Bronchial epithelial cell (primary cell): ENCODE measurements at places on chromosomes 12 and 14. TPM values are rescaled to one million over a fixed set of nuclear protein-coding genes. Genes with fewer than 3 reads are reported as not detected.

The ESR2 gene
- under 0.01 and 0.13 TPM in 2 replicates for total RNA-seq

The TMEM121 gene
- total RNA-seq = 0.51 and 0.53 TPM in 2 replicates

The ARG2 gene
- 113 and 123 TPM in 2 replicates for total RNA-seq

The KCNK13 gene
- total RNA-seq = not detected in 2 replicates

The KRT5 gene
- 6,770 and 10,597 TPM in 2 replicates for total RNA-seq

The C12orf57 gene
- total RNA-seq = 92.2 and 161 TPM in 2 replicates

The CCDC85C gene
- total RNA-seq = 24.8 and 26.6 TPM in 2 replicates

The TROAP gene
- 2.6 and 5.2 TPM in 2 replicates for total RNA-seq

The PLEKHG3 gene
- total RNA-seq = 32.4 and 35.8 TPM in 2 replicates

The YY1 gene
- total RNA-seq = 44.8 and 50.5 TPM in 2 replicates

The DIP2B gene
- total RNA-seq = 21.1 and 25.5 TPM in 2 replicates

The GALNT9 gene
- total RNA-seq = not detected in 2 replicates

The DGLUCY gene
- 7.0 and 8.4 TPM in 2 replicates for total RNA-seq

The RTN1 gene
- total RNA-seq = not detected in 2 replicates

The C2CD5 gene
- total RNA-seq = 6.6 and 9.7 TPM in 2 replicates

The MYF6 gene
- not detected in 2 replicates for total RNA-seq

The CCDC198 gene
- total RNA-seq = not detected in 2 replicates

The PCNX1 gene
- 24.5 and 34.4 TPM in 2 replicates for total RNA-seq

The REC8 gene
- total RNA-seq = 0.26 and 1.1 TPM in 2 replicates

The TTC9 gene
- total RNA-seq = 5.3 and 9.7 TPM in 2 replicates

The PPP4R4 gene
- 14.0 and 23.8 TPM in 2 replicates for total RNA-seq

The SERPINA1 gene
- 0.26 and 0.51 TPM in 2 replicates for total RNA-seq

The CAPS2 gene
- total RNA-seq = 1.1 and 7.0 TPM in 2 replicates

The ADAM21 gene
- under 0.01 and 0.13 TPM in 2 replicates for total RNA-seq

The AGAP2 gene
- total RNA-seq = under 0.01 TPM in 2 replicates

The FAIM2 gene
- 0.53 TPM in 1 of 2 replicates, not detected in the other for total RNA-seq

The GDF11 gene
- total RNA-seq = 0.13 and 0.26 TPM in 2 replicates

The VSIG10 gene
- 20.0 and 23.0 TPM in 2 replicates for total RNA-seq

The CCDC184 gene
- not detected in 2 replicates for total RNA-seq

The DNAH10 gene
- under 0.01 and 0.13 TPM in 2 replicates for total RNA-seq

The DDN gene
- total RNA-seq = 0.13 and 0.26 TPM in 2 replicates

The OR4E2 gene
- not detected in 2 replicates for total RNA-seq

The TMEM179 gene
- not detected in 2 replicates for total RNA-seq

The RASSF9 gene
- total RNA-seq = 2.1 and 2.7 TPM in 2 replicates

The TPCN1 gene
- 9.0 and 11.3 TPM in 2 replicates for total RNA-seq

The HOXC6 gene
- total RNA-seq = not detected in 2 replicates

The OSGEP gene
- total RNA-seq = 15.0 and 15.4 TPM in 2 replicates

The P2RX7 gene
- under 0.01 and 0.77 TPM in 2 replicates for total RNA-seq

The LUM gene
- 0.38 and 14.2 TPM in 2 replicates for total RNA-seq

The SLCO1B1 gene
- total RNA-seq = not detected in 2 replicates

The NAA25 gene
- 18.3 and 22.9 TPM in 2 replicates for total RNA-seq

The TAS2R42 gene
- not detected in 2 replicates for total RNA-seq

The LTBP2 gene
- total RNA-seq = 4.1 and 6.6 TPM in 2 replicates

The MCRS1 gene
- total RNA-seq = 62.7 and 64.6 TPM in 2 replicates

The RGS6 gene
- not detected in 2 replicates for total RNA-seq

The LPAR5 gene
- 2.1 and 4.1 TPM in 2 replicates for total RNA-seq

The RNASE7 gene
- 8.2 and 12.1 TPM in 2 replicates for total RNA-seq

The RPL10L gene
- total RNA-seq = not detected in 2 replicates

The LRRC10 gene
- total RNA-seq = not detected in 2 replicates

The SSTR1 gene
- total RNA-seq = under 0.01 TPM in 1 of 2 replicates, not detected in the other

The PRIM1 gene
- 3.2 and 3.7 TPM in 2 replicates for total RNA-seq

The CLEC2D gene
- total RNA-seq = 1.9 and 2.6 TPM in 2 replicates

The KRT7 gene
- 532 and 895 TPM in 2 replicates for total RNA-seq

The RTL1 gene
- not detected in 2 replicates for total RNA-seq

The FAM90A1 gene
- total RNA-seq = not detected in 2 replicates

The ADCY6 gene
- total RNA-seq = 13.4 and 32.6 TPM in 2 replicates

The SHMT2 gene
- 357 and 413 TPM in 2 replicates for total RNA-seq
